Colonic mucosa (tissue), 4 donors: ENCODE measurements at places on chromosomes 6 and 20. TPM values are rescaled to one million over a fixed set of nuclear protein-coding genes. Genes with fewer than 3 reads are reported as not detected.

- no peak for DNase-seq
- no peak overlapping the region for H3K4me3 ChIP-seq
- H3K4me1 ChIP-seq: peaks cover 6% of the 10 kb centered on the region
- no peaks in the 10 kb centered on the region for H3K36me3 ChIP-seq
- H3K27ac ChIP-seq: no peak overlapping the region
- no peaks in the 10 kb centered on the region for H3K27me3 ChIP-seq
These were observed 37.1 kb downstream of the PLEKHG1 start for GRCh38 chr6:150636808-150637207.

The ERVFRD-1 gene
- total RNA-seq: not detected

GRCh38 chr6:73631849-73632248 is 21.9 kb downstream of the SLC17A5 start:
- H3K27me3 ChIP-seq: no peaks in the 10 kb centered on the region
- H3K27ac ChIP-seq: no peak overlapping the region
- no peaks in the 10 kb centered on the region for H3K4me1 ChIP-seq
- no peak overlapping the region for H3K4me3 ChIP-seq
- DNase-seq: no peak

DNA sequence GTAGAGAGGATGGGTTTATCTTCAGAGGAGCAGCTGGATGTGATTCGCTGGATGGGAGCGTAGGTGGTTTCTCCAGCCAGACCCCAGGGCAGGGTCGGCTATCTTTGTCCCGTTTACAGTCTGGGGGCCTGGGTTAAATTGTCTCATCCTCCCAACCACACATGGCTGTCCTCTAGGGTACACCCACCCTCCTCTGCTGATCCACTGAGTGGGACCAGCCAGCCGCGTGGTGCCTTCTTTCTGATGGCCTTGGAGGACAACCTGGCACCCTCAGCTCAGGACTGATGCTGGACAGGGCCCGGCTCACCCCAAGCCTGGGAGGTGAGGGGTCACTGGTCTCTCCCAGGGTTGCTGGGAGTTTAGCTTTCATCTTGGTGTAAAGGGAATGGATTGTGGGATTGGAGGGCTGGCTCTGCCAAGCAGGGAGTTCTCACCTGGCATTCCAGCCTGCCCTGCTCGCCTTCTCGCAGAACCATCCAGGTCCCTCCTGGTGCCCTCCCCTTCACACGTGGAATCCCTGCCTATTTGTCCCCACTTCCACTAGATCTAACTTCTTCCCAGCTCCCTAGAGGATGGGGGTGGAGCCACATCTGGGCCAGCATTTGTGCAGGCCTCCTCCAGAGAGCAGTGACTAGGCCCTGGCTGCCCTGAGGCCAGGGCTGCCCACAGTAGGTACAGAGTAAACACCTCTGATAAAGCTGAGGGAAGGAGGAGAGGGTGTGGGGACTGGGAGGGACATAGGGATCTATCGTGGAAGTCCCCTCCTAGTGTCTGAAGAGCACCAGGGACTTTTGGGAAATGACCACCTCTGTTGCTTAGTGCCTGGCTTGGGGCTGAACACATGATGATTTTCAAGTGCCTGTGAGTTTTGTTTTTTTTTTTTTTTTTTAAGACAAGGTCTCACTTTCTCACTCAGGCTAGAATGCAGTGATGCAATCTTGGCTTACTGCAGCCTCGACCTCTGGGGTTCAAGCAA is 1.6 kb downstream of the ITPR3 start:
- H3K4me3 ChIP-seq: peak overlapping the region; percentile 85
- peak; percentile 72 for DNase-seq
- no peaks in the 10 kb centered on the region for H3K27me3 ChIP-seq
- peaks cover 17% of the 10 kb centered on the region for H3K4me1 ChIP-seq

DNA sequence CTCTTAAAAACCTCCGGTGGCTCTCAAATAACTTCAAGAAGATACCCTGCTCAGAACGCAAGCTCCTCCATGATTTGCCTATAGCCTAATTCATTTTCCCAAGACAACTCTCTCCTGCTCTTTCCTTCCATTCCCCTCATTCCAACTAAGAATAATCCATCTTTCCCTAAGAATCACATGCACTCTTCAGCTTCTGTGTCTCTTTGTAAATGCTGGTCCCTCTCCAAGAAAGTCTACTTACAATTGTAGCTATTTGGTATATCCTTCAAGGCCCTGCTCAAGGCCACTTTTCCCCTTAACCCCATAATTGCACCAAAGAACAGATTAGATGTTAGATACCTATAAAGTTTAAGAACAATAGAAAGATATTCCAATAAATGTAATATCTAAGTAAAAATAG is 7.4 kb upstream of the HEY2 start:
- DNase-seq: no peak
- no peak overlapping the region for H3K4me3 ChIP-seq
- H3K27ac ChIP-seq: no peak overlapping the region
- no peaks in the 10 kb centered on the region for H3K4me1 ChIP-seq
- peaks cover 18% of the 10 kb centered on the region for H3K27me3 ChIP-seq

The RSPH9 gene
- not detected for total RNA-seq

The LINC00237 gene
- not detected for total RNA-seq

- H3K4me1 ChIP-seq: no peaks in the 10 kb centered on the region
- no peak overlapping the region for H3K4me3 ChIP-seq
- no peaks in the 10 kb centered on the region for H3K36me3 ChIP-seq
- DNase-seq: no peak
- no peak overlapping the region for H3K27ac ChIP-seq
These were observed 329.1 kb upstream of the RUNX2 start for GRCh38 chr6:44999066-44999465.

DNA sequence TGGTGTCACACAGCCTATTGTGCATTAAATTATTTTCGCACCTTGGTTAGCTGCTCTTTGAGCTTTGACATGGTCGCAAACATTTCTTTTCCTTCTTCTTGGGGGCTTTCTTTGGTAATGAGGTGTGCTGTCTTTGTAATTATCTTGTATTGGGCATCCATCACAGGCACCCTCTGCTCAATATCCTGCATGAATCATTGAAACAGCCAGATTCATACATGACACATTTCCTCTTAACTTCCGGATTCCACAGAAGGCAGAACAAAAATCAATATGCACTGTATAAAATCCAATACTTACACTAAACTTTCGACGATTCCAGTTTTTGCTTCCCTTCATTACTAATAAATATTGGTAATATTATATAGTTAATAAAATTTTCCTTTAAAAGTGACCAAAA is 175.6 kb downstream of the SYNE1 start:
- no peak for DNase-seq
- no peak overlapping the region for H3K27ac ChIP-seq
- no peak overlapping the region for H3K4me3 ChIP-seq

The BMP5 gene
- total RNA-seq: 2.4 TPM

The MARCKS gene
- total RNA-seq: 242 TPM

DNA sequence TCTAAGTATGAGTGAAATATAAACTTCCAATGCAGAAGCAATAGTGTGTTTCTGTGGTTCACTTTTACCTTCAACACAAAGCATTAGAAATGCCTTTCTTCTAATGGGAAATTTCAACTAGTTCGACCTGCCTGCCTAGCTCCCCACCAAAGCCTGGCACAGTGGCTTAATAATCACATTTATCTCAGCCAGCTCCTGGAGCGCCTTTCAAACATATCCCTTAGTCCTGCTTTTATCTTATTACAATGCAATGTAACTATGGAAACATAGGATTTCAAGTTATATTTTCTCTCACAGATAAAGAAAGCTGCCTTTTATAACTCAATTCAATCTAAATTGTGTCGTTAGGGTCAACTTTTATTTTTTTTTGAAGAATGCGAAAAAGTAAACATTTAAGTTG is 53.7 kb downstream of the KIF13A start:
- peaks cover 10% of the 10 kb centered on the region for H3K4me1 ChIP-seq
- H3K27ac ChIP-seq: no peak overlapping the region
- no peak overlapping the region for H3K4me3 ChIP-seq
- no peaks in the 10 kb centered on the region for H3K27me3 ChIP-seq
- DNase-seq: no peak

DNA sequence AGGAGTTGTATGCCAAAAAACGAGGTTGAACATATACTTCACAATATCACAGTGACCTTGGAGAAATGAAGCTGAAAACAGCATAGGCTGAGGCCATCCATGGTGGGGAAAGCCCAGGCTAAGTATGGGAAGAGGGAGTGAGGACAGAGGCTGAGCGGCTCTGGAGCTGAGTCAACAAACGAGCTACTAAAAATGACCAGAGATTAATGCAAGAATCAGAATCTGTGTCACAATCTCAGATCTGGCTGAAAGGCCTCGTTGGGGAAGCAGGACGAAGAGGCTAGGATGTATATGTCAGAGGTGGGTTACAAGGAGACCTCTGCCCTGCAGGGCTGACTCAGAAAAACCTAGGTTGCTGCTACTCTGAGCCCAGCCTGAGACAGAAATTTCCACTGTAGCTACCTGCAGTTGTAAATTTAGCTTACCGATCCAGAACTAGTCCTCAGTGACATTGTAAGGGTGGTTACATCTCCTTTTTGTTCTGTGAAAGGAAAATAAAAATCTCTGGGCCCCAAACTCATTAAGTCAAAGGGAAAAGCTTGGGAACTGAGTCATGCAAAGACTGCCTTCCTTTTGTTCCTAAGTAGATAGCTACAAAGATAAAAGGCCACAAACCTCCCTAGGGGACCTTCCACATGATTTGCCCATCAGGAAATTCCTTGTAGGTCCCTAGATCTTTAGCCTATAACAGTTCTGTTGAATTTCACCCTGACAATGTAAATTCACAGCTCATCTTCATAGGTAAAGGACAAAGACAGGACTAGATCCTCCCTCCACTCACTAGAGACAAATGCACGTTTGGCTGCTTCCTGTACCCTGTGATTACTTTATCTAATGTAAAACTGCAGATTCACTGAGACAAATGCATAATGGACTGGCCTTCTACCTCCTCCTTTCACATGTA is 8.5 kb upstream of the TUBB2A start:
- no peaks in the 10 kb centered on the region for H3K36me3 ChIP-seq
- no peak overlapping the region for H3K4me3 ChIP-seq
- no peaks in the 10 kb centered on the region for H3K4me1 ChIP-seq
- DNase-seq: no peak
- H3K27ac ChIP-seq: no peak overlapping the region

DNA sequence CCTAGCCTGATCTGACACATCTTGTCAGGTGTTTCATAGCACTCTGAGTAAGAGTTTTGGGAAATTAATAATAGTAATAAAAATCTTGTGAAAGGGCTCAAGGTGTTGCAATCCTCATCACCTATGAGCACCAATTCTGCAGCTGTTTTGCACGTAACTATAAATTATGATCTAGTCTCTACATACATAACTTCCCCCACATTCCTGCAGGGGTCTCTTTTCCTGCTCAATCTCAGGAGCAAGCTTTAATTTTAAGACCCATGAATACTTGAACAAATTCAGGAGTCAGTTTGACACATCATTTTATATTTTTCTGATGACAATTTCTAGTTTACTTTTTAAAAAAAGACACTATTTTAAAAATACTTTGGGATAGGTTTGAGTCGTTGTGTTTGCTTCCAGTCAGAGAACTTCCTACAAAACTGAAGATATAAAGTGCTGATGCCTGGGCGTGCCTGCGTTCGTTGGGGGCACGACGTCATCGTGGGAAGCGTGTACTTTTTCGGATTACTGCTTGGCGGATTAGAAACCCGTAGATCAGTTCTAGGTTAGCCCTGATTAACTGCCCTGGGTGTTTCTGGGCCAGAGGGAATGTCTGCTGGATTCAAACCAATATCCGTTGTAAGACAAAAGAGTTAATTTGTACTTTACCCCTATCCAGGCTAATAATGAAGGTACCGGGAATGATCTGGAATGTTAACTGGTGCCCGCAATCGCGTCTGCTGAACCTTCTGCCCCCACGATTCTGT is 1.0 kb upstream of the E2F3 start:
- no peaks in the 10 kb centered on the region for H3K4me1 ChIP-seq
- H3K27me3 ChIP-seq: no peaks in the 10 kb centered on the region
- no peak for DNase-seq
- H3K4me3 ChIP-seq: peak overlapping the region; percentile 35
- H3K36me3 ChIP-seq: no peaks in the 10 kb centered on the region
- peak overlapping the region; percentile 72 for H3K27ac ChIP-seq

DNA sequence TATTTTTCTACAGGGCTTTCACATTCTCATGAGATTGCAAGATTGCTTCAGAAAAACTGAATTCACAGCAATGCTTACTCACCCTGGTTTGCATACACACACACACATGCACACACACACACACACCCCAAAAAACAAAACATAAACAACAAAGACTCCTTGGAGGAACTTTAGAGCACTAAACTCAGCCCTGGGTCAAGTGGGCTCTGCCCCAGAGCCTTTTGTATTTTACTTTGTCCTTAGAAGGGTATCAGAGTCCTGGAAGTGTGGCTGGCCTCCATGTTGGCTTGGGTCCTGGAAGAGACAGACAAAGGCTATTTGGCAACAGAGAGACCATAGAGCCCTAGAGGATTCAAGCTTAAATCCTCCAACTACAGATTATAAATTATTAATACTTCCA is 8.0 kb upstream of the CST9 start:
- no peaks in the 10 kb centered on the region for H3K36me3 ChIP-seq
- H3K27ac ChIP-seq: no peak overlapping the region
- no peak overlapping the region for H3K4me3 ChIP-seq
- DNase-seq: peak; percentile 35
- no peaks in the 10 kb centered on the region for H3K27me3 ChIP-seq

The ARMH2 gene
- not detected for total RNA-seq

DNA sequence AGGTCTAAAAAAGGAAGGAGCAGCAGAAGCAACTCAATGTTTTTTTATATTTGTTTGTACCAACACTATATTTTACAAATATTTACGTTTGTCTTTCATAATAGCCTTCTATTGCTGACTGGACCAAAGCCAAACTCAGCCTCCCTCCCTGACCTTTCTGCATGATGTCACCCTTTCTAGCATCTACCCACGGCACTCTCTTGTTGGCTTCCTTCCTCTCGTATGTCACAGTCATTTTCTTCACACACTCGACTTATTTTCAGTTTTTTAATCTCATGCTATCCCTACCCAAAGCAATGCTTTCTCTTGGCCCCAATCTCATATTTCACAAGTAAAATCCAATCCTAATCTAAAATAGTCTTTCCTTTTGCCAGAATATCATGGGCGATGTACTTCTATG is 16.3 kb upstream of the FAM8A1 start:
- H3K36me3 ChIP-seq: no peaks in the 10 kb centered on the region
- no peak overlapping the region for H3K4me3 ChIP-seq

DNA sequence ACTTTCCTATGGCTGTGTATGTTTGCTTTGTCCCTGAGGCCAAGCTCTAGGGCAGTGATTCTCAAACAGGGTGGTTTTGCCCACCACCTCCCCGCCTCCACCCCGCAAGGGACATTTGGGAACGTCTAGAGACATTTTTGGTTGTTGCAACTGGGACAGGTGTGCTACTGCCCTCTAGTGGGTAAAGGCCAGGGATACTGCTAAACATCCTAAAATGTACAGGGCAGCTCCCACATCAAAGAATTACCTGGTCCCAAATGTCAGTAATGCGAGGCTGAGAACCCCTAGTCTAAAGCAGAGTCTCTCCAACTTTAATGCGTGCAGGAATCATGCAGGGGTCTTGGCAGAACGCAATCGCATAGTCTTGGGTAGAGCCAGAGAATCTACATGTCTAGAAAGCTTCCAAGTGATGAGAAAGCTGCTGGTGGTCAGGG is 5.1 kb downstream of the KCNS1 start:
- H3K4me1 ChIP-seq: no peaks in the 10 kb centered on the region
- no peaks in the 10 kb centered on the region for H3K36me3 ChIP-seq
- DNase-seq: peak; percentile 57
- no peak overlapping the region for H3K27ac ChIP-seq
- H3K27me3 ChIP-seq: peaks cover 26% of the 10 kb centered on the region

The SLC35D3 gene
- total RNA-seq: 0.15 TPM

- no peaks in the 10 kb centered on the region for H3K36me3 ChIP-seq
- no peaks in the 10 kb centered on the region for H3K4me1 ChIP-seq
- no peak overlapping the region for H3K4me3 ChIP-seq
- no peak for DNase-seq
These were observed 66.8 kb downstream of the ZFP64 start for GRCh38 chr20:52124821-52125220.
